ENCODE measurements at places on chromosomes 6 and 20.

GRCh38 chr6:54846857-54847674 lies 495 bp downstream of the FAM83B start:
- DNase-seq = no peak

- DNase-seq = no peak
Measured at GRCh38 chr6:4396044-4396443, 260.7 kb upstream of the ECI2 start.

DNA sequence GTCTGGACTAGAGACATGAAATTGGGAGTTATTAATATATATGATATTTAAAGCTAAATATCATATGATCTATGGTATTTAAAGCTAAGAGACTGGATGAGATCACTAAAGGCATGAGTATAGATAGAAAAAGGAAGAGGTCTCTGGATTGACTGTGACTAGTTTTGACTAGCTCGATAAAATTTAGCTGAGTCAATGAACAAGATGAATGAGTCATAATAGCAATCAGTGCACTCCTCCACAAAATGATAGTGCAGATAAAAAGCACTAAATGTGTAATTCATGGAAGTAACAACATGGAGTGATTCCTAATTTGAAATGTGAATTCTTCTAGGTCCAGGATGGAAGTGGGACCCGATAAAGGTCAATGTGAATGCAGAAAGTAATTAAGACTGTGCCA lies 127.4 kb downstream of the PFDN4 start:
- no peak for DNase-seq

DNA sequence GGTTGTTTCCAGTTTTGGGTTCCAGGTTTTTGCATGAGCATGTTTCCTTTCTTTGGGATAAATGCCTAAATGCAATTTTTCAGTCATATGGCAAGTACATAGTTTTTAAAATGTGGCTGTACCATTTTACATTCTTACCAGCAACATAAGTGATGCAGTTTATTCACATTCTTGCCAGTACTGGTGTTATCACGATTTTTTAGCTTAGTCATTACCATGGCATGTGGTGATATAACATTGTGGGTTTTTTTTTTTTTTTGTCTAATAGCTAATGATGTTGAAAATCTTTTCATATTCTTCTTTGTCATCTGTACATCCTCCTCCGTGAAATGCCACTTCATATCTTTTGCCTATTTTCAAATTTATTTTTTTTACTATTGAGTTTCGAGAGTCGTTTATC lies 2.9 kb upstream of the TDRD6 start:
- no peak for DNase-seq

DNA sequence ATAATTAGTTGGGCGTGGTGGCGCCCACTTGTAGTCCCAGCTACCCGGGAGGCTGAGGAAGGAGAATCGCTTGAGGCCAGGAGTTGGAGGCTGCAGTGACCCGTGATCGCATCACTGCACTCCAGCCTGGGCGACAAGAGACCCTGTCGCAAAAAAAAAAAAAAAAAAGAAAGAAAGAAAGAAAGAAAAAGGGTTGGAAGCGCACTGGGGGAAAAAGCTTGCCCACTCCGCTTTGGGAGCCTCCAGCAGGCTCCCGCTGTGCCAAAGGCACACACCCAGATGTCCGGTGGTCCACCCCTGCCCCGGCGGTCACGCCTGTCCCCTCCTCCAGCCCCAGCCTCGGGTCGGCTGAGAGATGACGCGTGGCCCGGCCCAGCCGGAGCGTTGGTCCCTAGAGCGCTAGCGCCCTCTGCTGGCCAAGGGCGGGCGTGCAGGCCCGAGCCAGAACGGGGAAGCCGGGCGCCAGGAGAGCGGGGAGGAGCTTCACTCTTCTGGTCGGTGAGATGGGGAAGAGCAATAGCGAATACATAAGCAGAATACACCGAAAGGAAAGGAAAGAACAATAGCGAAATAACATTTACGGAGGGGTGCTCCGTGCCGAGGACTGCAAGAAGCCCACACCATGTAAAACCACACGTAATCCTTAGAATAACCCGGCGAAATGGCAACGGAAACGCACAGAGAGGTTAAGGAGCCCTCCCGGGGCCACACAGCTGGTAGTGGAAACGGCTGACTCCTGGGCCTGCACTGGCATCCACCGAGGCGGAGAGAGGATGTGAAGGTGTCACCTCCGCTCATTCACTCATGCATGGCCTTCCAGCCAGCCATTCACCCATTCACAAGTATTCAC lies 41.7 kb downstream of the UBE2V1 start:
- peak; percentile 91 for DNase-seq

GRCh38 chr20:49167811-49168507 lies 20.2 kb downstream of the STAU1 start:
- DNase-seq = no peak

- DNase-seq = no peak
Measured at GRCh38 chr20:47699818-47700217, 85.5 kb downstream of the SULF2 start.

GRCh38 chr20:21808863-21809664 lies 103.6 kb downstream of the PAX1 start:
- no peak for DNase-seq

GRCh38 chr20:18992418-18992817 lies 178.8 kb downstream of the SCP2D1 start:
- no peak for DNase-seq

- no peak for DNase-seq
Measured at GRCh38 chr6:53523511-53524454, 21.1 kb downstream of the GCLC start.

GRCh38 chr6:89302195-89302770 lies 12.8 kb downstream of the GABRR2 start:
- DNase-seq = no peak

DNA sequence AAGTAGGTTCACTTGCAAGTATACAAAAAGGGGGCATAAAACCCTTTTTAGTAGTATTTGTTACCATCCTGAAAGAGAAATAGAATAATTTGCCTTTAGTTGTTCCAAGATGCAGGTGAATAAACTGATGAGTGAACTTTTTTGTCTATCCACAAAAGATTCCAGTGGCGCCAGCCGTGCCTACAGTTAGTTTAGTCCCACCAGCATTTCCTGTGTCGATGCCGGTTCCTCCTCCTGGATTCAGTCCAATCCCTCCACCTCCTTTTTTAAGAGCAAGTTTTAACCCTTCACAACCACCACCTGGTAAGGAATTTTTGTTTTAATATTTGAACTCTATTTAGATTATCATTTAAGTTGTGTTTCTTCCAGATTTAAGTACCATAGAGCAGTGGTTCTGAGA lies 90.9 kb downstream of the SCAF8 start:
- DNase-seq = no peak

DNA sequence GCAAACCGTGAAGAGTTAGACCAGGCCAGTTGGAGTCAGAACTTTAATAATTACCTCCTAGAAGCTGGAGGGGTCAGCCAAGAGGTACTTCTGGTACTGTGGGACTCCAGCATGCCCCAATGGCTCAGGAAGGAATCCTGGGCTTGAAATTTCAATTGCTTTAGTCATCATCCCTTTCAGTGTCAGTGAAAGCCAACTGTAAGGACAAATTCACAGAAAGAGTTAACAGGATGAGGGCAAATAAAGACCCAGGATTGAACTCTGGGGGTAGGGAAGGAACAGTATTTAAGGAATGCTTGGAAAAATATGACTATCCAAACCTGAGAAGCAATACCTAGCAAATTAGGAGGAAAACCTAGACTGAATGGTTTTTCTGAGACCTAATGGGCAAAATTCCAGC lies 735.1 kb upstream of the MARCKS start:
- no peak for DNase-seq

DNA sequence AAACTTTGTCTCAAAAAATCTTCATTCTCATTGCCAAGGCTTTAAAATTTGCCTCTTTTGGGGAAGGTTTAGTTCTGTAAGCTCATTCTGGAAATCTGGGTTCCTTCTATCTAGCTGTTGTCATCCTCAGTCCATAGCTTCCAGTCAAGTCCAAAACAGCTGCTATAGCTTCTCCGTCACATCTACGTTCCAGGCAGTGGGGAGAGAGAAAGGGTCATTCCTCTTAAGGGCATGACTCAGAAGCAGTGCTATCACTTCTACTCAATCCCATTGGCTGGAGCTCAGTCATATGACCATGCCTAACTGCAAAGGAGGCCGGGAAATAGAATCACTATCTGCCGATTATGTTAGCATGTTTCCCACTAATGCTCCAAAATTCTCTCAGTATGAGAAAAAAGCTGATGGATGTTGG lies 141.4 kb upstream of the PTPN1 start:
- no peak for DNase-seq

DNA sequence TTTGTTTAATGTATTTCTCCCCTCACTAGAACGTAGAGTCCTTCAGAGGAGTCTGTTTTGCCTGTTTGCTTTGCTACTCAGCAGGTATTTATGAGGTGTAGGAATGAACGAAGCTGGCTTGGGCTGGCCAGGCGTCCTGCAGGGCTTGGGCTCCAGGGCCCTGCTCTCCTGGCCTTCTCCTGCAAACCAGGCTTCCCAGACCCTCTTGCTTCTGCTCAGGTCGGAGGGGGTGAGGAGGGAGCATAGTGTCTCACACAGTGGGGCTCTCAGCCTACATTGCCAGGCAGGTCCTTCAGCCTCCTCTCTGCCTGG lies 24.6 kb upstream of the MLN start:
- no peak for DNase-seq

GRCh38 chr6:87702589-87702945 lies 534 bp upstream of the AKIRIN2 start:
- no peak for DNase-seq

GRCh38 chr6:158758451-158758860 lies 60.7 kb downstream of the EZR start:
- peak; percentile 93 for DNase-seq

GRCh38 chr20:41643504-41643938 lies 25.3 kb upstream of the CHD6 start:
- no peak for DNase-seq

DNA sequence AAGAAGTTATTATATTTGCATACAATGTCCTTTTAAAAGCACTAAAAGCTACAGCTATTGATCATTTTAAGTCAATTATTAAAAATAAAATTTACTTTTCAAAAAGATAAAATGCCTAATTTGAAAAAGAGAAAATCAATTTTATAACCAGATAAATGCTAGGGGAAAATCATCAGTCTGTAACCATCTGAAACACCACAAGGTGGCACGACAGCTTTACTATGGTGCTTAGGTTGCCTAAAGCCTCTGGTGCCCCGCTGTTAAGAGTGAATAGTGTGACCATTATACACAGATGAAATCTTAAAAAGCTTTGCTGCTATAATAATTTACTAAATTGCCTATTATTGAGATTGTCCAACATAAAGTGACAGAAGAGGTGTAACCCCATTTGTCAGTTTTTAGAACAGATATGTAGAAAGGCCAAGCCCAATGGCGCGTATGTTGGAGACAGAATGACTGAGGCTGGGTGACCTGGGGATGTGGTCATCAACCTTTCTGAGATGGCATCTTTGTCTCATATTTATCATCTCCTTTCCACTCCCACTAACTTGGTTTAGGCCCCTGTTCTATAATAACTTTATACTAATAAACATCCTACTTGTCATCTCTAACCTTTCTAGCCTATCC lies 100.8 kb downstream of the MOXD1 start:
- no peak for DNase-seq

- DNase-seq = no peak
Measured at GRCh38 chr20:52493171-52493721, 301.7 kb upstream of the ZFP64 start.

DNA sequence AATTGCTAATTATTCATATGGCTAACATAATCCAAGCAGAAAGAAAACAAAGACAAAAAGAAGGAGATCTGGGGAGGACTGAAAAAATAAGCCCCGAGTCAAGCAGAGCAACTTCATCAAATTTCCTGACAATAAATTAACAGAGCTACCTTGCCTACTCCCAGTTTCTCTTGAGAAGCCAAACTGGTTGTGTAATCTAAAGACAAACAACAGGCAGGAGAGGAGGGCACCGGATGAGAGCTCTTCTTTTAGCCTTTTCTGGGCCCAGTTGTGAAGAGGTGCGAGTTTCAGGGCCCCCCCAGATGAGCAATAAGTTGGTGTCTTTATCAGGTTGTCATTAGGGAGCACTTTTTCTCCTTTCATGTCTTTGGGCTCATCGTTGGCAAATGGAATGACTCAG lies 197.1 kb upstream of the PCSK2 start:
- no peak for DNase-seq

GRCh38 chr6:35922139-35922554 lies 1.2 kb upstream of the SRPK1 start:
- DNase-seq = no peak

GRCh38 chr20:3798373-3798768 lies 2.3 kb downstream of the CDC25B start:
- DNase-seq = no peak

DNA sequence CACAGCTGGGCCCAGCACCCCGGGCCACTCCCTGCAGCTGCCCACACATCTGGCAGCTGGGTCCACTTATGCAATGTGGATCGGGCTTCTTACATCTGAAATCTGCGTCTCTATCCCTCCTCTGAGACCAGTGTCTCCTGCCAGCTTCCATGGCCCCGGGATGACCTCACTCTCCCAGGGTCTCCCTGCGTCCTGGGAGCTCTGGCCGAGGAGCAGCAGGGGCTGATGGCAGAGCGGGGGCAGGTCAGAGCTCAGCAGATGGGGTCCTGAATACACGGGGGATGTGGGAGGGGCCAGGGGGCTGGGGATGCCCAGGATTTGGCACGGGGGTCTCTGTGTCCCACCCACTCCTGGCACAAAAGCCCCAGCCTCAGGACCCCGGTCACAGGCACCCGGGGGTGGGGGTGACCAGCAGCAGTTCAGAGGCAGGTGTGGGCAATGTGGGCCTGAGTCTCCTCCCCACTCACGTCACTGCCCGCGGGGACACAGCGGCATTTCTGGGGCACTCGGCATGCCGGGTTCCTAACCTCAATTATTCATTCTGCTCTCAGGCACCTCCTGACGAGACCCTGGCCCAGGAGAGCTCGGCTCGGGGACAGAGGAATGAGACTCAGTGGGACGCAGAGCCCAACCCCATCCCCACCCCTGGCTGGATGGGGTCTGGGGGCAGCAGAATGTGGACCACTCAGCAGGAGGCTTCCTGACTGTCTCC lies 16.4 kb downstream of the CHRNA4 start:
- DNase-seq = no peak

- DNase-seq = no peak
Measured at GRCh38 chr6:15387118-15387517, 141.2 kb downstream of the JARID2 start.

DNA sequence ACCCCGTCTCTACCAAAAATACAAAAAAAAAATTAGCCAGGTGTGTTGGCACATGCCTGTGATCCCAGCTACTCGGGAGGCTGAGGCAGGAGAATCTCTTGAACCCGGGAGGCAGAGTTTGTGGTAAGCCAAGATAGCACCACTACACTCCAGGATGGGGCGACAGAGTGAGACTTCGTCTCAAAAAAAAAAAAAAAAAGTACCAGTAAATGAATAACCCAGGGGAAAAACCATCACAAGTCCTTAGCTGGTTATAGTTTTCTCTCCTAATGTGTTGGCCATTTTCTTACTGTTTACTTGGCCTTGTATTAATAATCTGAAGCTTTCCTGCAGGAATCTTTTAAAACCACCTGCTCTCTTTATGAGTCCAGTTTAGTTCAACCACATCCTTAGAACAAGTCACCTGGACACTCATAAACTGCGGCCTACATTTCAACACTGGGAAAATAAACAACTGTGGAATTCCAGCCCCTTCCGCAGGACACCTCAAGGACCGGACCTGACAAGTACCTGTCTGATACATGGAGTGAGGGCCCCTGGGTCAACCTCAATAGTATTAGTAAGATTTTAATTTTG lies 102.6 kb downstream of the ATP9A start:
- DNase-seq = no peak

Data from D721Med (cell line).